NCI-H1048 (cell line): ENCODE measurements at places on chromosomes 16 and 17.

GRCh38 chr16:85612191-85612800 lies 826 bp upstream of the GSE1 start:
- DNase-seq, result no peak

DNA sequence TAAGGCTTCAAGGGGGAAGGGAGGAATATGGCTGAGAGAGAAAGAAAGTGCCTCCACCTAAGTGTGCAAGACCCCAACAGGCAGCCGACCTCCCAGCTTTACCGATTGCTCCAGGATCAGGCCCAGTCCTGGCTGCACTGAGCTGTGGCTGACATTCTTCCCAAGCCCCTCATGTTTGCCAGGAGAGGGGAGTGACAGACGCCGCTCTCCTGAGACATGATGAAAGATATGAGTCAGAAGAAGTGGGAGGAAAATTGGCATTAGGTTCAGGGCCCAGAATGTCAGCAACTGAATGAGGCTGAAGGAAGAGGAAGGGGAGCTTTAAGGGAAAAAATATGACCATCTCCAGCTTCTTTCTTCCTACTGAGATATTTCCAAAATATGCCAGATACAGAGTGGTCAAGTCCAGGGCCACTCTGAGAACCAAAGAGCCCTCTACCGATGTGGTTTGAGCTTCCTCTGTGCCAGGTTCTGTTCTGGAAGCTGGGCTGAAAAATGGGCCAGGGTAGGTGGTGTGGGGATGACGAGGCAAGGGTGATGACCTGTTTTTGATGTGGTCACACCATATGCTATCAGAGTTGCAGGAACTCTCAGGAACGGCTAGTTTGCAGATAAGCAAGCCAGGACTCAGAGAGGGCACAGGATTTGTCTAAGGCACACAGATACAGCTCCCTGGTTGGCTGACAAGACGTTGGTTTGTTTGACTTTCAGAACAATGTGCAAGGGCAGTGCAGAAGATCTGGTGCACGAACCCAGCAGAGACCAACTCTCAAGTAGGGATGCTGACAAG lies 176.7 kb downstream of the SOX9 start:
- no peak for DNase-seq

DNA sequence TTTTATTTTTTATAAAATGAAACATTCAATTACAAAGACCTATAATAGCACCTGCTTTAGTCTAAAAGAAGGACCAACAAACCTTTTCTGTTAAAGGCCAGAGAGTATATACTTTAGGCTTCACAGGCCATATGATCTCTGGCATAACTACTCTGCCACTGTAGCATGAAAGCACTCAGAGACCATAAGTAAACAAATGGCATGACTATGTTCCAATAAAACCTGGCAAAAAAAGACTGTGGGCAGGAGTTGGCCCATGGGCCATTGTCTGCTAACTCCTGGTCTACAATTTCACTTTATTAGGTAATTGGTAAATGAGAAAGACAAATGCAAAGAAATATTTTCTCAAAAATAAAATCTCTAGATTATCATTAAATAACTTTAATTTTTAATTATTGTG lies 14.9 kb downstream of the CEP112 start:
- DNase-seq, result no peak

GRCh38 chr17:78532922-78533640 lies 44.1 kb downstream of the DNAH17 start:
- no peak for DNase-seq

- no peak for DNase-seq
Observed at GRCh38 chr17:64148017-64148631, 18.2 kb upstream of the ERN1 start.

- no peak for DNase-seq
Observed at GRCh38 chr16:51048544-51048943, 102.5 kb downstream of the SALL1 start.

- DNase-seq, result no peak
Observed at GRCh38 chr16:13767215-13767614, 152.7 kb upstream of the ERCC4 start.

DNA sequence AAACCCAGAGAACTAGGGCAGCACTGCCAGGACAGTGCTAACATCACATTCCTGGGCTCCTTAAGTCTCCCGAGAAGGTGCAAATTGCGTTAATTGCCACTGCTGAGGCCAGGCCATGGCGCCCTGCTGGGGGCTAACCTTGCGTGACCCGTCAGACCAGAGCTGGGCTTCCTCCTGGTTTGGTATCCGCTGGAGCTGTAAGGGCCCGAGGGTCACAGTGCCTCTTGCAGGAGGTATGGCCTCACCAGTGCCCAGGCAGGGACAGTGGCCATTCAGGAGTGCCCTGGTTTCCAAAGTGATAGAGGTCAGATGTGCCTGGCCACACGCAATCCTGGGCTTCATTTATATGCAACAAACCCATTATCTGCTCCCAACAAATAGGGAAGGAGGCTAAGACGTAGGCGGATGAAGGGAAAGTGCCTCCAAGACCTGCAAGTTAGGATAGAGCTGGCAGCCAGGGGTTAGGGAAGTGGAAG lies 17.7 kb upstream of the ADCY9 start:
- no peak for DNase-seq

DNA sequence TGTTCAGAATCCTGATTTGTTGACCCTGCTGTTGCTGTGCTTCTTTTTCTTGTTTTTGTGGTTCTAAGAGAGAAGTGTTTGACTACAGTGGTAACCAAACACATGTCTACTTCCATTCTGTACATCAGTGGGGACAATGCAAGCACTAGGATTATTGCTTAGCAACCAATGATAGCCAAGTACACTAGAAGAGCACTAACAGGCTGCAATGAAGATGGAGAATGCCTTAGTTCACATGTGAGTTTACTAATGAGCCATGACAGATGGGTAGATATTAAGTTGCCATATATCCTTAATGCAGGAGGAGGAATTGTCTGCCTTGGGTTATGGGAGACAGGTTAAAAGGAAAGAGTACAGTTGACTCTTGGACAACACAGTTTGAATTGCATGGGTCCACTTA lies 8.3 kb downstream of the EFCAB5 start:
- DNase-seq, result no peak

DNA sequence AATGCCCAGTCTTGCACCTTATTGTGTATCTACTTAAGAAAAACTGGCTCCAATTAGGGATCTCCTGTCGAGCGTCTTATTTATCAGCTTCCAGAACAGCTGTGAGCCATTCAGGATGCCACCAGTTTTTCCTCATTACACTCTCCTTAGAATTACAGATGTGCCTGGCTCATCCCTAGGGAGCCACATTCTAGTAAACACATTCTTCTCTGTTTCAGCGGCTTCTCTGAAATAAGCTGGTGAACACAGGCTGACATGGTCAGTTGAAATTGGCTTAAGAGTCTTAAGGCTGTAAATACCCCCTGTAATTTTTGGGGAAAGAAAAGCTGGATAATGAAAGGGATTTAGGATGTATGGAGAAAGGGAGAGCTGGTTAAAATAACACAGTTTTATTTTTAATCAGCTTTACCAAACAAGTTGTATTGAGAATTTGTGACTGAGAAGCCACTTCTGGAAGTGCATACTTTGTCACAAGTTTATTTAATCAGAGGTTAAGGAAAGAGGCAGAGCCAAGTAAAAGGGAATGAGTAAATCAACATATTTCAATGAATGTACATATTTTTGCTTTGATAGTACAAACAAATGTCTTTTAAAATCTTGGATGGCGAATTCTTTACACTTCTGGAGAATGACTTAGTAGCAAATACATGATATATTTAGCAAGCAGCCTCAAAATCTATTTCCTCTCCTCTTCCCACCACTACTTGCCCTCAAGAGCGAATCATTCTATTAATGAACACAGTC lies 562.0 kb upstream of the GOT2 start:
- no peak for DNase-seq

- no peak for DNase-seq
Observed at GRCh38 chr16:86669937-86670749, 91.8 kb downstream of the FOXL1 start.

DNA sequence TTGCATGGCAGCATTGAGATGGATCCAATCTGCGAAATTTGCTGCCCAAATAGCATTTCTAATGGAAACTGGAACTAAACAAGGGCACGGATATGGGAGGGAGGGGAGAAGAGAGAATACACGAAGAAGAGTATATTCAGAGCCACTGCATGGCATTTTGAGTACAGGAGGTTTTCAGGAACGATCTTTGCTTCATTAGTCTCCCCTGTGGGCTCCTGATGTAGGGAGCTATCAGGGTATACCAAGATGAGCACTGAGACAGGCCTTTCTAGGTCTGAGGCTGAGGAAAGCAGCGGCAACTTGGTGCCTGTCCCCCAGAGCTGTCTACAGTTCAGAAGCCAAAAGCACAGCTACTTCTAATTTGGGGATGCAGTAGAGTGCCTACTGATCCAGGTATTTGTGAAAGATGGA lies 257.7 kb upstream of the PMFBP1 start:
- no peak for DNase-seq

GRCh38 chr17:45823598-45823997 lies 21.1 kb upstream of the SPPL2C start:
- no peak for DNase-seq

GRCh38 chr17:36525113-36525512 lies 9.6 kb downstream of the MYO19 start:
- no peak for DNase-seq

- no peak for DNase-seq
Observed at GRCh38 chr16:54245788-54246453, 40.7 kb downstream of the IRX3 start.

- no peak for DNase-seq
Observed at GRCh38 chr16:2121853-2122252, 13.8 kb downstream of the PKD1 start.

DNA sequence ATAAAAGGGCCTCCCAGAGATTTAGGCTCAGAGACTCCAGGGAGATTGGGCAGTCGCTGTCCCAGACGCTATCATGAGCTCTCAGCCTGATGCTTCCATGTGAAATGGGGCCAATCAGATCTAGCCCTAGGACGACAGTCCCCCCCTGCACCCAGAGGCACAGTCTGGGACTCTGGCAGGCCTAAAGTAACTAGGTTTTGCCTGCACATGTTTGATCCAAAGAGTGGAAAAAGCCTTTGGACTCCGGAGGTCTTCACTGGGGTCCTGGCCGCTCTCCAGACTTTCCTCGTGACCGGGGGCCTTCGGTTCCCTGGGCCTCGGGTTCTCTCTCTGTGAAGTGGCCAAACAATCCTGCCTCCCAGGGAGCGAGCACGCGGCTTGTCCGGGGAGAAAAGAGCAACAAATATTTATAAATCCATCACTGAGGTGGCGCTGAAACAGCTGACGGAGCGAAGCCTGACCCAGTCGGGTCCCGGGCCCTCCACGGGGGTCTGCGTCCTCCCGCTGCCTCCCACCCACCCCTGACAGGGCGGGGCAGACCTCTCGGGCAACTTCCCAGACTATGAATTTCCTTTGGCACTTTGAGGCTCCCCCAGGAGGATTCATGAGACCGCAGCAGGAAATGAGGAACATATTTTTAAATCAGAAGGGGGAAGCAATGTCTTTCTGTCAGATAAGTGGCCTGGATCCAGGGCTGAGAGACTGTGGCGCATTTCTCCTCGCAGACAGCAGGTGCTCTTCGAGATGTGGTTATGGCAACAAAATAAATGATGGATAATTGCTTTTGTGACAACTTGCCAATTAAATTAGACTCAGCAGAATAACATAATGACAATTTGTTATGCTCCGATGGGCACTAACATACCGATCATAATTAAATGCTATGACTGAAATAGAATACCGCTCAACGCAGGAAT lies 38.9 kb downstream of the MRPS23 start:
- DNase-seq, result no peak

DNA sequence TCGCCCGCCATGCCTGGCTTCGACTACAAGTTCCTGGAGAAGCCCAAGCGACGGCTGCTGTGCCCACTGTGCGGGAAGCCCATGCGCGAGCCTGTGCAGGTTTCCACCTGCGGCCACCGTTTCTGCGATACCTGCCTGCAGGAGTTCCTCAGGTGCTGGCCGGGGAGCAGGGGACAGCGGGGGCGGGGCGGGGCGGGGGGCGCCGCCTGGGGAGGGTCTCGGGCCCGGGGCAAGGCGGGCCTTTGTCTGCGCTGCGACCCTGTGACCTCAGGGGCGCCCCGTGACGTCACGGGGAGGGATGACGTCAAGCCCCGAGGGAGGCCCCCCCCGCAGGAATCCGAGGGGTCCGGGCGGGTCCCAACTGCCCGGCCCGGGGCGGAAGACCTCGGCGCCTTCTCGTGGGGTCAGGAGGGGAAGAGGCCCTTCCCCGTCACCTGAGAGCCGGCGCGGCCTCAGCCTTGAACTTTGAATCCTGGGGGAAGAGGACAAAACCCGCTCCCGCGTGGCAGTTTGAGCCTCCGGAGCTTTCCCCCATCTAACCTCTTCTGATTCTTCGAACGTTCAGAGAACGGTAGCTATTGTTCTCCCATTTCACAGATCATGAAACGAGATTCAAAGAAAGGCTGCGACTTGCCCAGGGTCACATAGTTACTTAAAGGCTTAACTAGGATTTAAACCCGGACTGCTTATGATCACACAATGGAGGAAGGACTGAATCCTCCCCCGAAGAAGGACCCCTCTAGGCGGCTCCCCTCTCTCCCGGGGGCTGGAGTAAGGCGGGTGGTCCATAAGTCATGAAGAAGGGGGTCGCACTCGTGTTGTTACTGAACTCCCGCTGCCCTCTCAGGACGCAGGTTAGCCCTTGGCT lies 527 bp downstream of the TRAF4 start:
- DNase-seq, result no peak

DNA sequence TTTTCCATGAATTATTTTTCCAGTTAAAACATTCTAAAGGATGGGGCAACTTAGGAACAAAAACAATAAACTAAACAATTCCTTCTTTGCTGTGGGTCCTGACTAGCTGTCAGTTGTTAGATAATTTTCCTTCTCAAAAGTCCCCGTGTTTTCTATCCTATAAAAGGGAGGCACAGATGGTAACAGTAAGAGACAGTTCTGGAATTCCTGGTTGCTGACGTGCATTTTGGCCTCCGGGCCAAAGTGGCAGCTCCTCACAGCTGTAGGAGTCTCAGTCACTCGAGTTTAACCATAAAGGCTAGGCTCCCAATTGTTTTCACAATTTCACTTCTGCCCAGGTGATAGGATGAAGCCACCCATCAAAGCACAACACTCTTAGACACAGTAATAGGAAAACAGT lies 77.0 kb upstream of the ZNF423 start:
- DNase-seq, result no peak

- DNase-seq, result no peak
Observed at GRCh38 chr17:17768424-17769088, 68.2 kb downstream of the SREBF1 start.

- DNase-seq, result no peak
Observed at GRCh38 chr16:17152311-17152710, 318.4 kb downstream of the XYLT1 start.

DNA sequence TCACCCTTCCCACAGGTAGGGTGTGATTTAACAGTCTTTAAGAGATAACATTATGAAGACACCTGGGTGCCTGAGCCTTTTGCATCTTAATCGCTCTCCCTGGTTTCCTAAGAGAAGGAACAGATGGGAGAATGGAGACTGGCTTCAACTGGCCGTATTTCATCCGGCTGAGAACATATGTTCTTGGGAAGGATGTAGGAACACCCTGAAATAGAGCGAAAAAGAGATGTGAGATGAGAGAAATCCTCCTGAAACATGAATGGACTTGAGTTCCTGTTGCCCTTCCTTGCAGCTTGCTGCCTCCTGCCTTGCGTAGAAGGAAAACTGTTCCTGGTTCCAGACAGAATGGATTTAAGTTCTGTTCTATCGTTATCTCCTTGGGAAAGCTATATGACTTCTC lies 385.4 kb upstream of the RBFOX1 start:
- no peak for DNase-seq

GRCh38 chr16:24834459-24835335 lies 11.1 kb upstream of the SLC5A11 start:
- DNase-seq, result no peak
